ENCODE measurements at places on chromosomes 16 and 17.

DNA sequence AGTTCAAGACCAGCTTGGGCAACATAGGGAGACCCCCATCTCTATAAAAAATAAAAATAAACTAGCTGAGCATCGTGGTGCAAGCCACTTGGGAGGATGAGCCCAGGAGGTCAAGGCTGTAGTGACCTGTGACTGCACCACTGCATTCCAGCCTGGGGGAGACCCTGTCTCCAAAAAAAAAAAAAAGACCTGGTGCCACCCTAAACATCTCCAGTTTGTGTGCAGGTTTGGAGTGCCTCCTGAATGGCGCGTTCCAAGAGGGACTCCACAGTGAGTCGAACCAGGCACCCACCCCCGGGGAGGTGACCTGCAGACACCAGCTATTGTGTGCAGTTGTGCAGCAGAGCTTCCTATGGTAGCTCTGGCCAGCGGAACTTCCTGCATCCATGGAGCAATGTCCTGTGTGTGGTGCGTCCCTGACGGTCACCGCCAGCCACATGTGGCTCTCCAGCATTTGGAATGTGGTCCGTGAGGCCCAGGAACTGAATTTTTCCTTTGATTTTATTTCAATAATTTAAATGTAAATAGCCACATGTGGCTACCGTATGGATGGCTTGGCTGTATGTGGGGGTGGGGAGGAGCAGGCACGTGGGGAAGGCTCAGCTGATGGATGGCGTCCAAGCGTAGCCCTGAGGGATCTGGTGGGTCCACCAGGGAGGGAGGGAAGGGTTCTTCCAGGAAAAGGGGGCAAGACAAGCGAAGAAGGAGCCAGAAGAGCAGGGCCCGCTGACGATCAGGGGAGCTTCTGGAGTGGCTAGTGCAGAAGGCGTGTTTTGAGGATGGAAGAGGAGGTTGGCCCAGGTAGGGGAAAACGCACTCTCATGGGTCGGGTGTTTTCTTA is 107.1 kb upstream of the GSE1 start:
- no peak for DNase-seq

DNA sequence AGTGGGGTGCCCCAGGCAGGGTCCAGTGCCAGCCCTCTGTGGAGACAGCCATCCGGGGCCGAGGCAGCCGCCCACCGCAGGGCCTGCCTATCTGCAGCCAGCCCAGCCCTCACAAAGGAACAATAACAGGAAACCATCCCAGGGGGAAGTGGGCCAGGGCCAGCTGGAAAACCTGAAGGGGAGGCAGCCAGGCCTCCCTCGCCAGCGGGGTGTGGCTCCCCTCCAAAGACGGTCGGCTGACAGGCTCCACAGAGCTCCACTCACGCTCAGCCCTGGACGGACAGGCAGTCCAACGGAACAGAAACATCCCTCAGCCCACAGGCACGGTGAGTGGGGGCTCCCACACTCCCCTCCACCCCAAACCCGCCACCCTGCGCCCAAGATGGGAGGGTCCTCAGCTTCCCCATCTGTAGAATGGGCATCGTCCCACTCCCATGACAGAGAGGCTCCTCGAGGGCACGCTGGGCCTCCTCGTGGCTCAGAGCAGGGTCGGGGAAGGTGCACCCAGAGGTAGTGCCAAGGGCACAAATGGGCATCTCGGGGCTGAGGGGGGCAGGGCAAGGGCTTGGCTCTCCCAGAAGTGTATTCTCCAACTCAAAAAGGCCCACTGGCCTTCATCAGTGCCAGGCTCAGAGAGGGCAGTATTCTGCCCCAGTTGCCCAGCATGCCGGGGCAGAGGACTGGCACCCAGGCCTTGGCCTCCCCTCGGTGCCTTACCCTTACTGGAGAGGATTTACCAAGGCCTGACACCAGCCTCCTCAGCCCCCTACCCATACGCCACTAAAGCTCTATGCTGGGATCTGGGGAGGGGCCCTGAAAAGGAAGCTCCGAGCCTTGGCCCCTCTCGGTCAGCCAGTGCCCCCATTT is at the start of gene CDH5:
CDH5 (plus strand) TSS at position 259 of the 867 bp plus-strand sequence. CDS start 12,647 bp downstream, outside the sequence.
- DNase-seq, result no peak

DNA sequence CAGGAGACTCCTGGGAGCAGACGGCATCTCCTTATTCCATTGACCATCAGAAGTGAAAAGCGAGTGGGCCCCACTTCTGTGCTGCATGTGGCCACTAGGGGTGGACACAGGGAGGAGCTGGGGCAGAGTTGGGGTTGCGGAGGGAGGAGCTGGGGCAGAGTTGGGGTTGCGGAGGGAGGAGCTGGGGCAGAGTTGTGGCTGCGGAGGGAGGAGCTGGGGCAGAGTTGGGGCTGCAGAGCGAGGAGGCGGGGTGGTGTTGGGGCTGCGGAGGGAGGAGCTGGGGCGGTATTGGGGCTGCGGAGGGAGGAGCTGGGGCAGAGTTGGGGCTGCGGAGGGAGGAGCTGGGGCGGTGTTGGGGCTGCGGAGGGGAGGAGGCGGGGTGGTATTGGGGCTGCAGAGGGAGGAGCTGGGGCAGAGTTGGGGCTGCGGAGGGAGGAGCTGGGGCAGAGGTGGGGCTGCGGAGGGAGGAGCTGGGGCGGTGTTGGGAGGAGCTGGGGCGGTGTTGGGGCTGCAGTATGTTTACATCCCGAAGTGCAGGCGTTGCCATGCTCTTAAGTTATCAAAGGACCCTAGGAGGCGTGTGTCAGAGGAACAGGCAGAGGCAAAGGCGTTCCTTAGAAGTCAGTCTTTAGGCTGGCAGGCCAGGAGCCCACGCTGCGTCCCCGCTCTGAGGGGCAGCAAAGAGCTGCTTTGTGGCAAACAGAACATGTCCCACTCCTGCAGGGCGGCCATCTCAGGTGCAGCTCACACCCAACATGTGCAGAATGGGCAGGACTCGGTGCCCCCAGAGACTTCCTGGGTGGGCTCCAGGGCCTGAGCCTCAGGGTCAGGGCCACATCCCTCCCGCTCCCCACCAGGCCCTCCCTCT is 76.0 kb downstream of the ZNF778 start:
- no peak for DNase-seq

GRCh38 chr16:27991876-27992275 is 71.6 kb downstream of the GSG1L start:
- no peak for DNase-seq

GRCh38 chr17:21549107-21549687 is 143.1 kb upstream of the KCNJ18 start:
- no peak for DNase-seq

DNA sequence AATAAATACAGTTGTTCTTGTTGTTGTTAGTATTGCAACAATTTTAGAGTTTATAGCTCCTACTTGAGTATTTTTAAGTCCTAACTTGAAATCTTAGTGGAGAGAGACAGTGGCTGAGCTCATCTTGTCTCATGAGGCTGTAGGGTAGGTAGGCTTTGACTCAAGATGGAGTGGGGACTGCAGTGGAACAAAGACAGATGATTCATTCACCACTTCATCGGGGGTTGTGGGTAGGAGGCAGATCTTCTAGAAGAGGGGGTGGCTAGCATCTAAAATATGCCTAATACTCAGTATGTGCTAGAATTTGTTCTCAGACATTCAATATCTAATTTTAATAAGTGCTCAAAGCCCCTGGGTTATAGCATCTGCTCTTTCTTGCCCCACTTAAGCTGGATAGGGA is 13.1 kb upstream of the MMD start:
- DNase-seq, result no peak

GRCh38 chr16:68798398-68798797 is 44.9 kb upstream of the TANGO6 start:
- no peak for DNase-seq
